Activated T-helper 2 cell treated with anti-CD3 and anti-CD28 coated beads, Interferon-gamma antibody, Interleukin-2, Interleukin-4, amounts not matched to agents 10 μg/mL and 5 μg/mL and 100 μg/mL, durations not matched to agents 14 hours and 24 hours and 36 hours (primary cell): ENCODE measurements at places on chromosomes 13 and 19. TPM values are rescaled to one million over a fixed set of nuclear protein-coding genes. Genes with fewer than 3 reads are reported as not detected.

HSPH1 gene
- total RNA-seq: 269 and 274 TPM in 2 replicates

GRCh38 chr19:38744874-38745273 lies 600 bp upstream of the CAPN12 start:
- no peak for DNase-seq

- no peak for DNase-seq
Observed at GRCh38 chr19:35228177-35228930, at the start of gene FAM187B. TSS of gene FAM187B (minus strand) at chr19:35228739. CDS start at chr19:35228680, 59 bp downstream.

- DNase-seq: no peak
Observed at GRCh38 chr13:109126891-109127641, 497.7 kb downstream of the MYO16 start.
